Stimulated activated CD8-positive, alpha-beta memory T cell treated with anti-CD3 and anti-CD28 coated beads, Interleukin-2, amount 100 ng/mL, for 1 hour (primary cell): ENCODE measurements at places on chromosomes 13 and 19.

- DNase-seq: no peak
Observed at GRCh38 chr19:990746-991145, 6.6 kb downstream of the WDR18 start.

GRCh38 chr19:17393914-17394313, at the start of gene CCDC194:
Gene CCDC194, minus strand, starts transcription at chr19:17394196. Its CDS starts 38 bp downstream, at chr19:17394158.
- DNase-seq: no peak

DNA sequence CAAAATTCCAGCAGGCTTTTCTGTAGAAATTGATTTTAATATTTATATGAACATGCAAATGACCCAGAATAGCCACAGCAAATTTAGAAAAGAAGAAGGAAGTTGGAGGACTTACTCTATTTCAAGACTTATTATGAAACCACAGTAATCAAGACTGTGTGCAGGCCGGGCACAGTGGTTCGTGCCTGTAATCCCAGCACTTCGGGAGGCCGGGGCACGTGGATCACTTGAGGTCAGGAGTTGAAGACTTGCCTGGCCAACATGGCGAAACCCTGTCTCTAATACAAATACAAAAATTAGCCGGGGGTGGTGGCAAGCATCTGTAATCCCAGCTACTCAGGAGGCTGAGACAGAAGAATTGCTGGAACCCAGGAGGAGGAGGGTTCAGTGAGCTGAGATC, 6.0 kb upstream of the FFAR2 start:
- no peak for DNase-seq

GRCh38 chr13:73952648-73953047, 181.6 kb downstream of the KLF12 start:
- DNase-seq: no peak

GRCh38 chr13:73675821-73676220, 458.4 kb downstream of the KLF12 start:
- no peak for DNase-seq

DNA sequence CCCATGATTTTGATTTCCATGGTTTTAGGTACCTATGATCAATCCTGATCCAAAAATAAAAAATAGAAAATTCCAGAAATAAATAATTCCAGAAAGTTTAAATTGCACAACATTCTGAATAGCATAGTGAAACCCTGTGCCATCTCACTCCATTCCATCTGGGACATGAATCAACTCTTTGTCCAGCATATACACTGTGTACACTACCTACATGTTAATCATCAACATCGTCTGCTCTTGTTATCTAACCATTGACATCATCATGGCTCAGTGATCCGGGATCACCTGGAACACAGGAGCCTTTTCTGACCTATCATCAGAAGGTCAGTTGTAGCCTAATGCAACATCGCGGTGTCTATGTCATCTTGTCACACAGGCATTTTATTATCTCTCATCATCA, 75.6 kb downstream of the MYO16 start:
- no peak for DNase-seq
